ENCODE measurements at places on chromosomes 5 and 9. TPM values are rescaled to one million over a fixed set of nuclear protein-coding genes. Genes with fewer than 3 reads are reported as not detected.

The PLAC8L1 gene
- total RNA-seq: 2.2 TPM

DNA sequence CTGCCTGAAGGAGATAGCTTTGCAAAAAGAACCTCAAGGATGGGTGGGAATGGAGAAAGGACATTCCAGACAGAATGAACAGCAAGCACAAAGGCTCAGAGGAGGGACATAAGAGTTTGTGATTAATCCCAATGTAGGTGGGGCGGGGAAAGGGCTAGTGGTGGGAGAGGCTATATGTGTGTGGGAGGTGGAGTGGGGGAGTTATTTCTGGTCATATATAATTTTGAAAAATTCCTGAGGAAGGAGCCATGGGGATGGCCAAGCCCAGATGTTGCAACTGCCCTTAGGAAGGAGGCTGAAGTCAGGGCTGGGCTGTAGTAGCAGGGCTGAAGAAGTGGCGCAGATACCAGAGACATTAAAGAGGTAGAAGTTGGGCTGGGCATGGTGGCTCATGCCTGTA lies 13.4 kb upstream of the CCL27 start:
- no peaks in the 10 kb centered on the region for H3K36me3 ChIP-seq
- H3K4me3 ChIP-seq: no peak overlapping the region
- no peaks in the 10 kb centered on the region for H3K27me3 ChIP-seq

DNA sequence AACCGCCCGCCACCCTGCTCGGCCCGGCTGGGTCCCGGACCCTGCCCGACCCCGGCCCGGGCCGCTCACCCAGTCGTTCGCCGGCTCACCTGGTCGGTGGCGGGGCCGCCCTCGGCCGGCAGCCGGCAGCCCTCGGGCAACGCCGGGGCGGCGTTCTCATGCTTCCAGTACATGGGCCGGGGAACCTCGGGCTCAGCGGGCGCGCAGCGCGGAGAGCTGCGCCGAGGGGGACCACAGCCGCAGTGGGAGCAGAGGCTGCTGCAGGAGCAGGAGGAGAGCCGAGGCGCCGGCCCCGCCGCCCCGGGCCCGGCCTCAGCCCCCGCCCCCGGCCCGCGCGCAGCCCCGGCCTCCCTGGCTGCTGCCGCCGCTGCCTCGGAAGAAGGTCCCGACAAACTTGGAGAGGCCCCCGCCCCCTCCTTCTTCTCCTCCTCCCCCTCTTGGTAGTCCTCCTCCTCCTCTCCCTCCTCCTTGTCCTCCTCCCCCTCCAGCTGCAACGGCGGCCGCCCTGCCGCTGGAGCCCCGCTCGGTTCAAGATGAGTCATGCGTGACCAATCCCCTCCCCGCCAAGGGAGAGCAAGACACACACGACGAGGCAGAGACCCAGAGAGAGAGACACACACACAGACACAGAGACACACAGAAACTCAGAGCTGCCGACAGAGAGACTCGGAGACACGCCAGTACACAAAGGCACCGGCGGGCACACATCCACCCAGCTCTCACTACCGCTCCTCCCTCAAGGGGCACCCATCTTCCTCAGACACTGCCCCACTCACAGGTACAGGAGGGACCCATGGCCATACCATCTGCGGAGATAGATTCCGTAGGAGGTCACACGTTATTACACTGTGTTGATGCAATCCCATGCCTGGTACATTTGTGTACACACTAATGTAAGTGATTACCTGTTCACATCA lies at the start of gene LHX6:
TSS of gene LHX6 (minus strand) at position 390 of the 917 bp plus-strand sequence. CDS start at position 173, 217 bp downstream.
- peaks cover 10% of the 10 kb centered on the region for H3K36me3 ChIP-seq
- H3K27me3 ChIP-seq: peaks cover 25% of the 10 kb centered on the region
- peak; percentile 44 for DNase-seq
- H3K4me3 ChIP-seq: peak within 1 kb of the TSS; percentile 57

DNA sequence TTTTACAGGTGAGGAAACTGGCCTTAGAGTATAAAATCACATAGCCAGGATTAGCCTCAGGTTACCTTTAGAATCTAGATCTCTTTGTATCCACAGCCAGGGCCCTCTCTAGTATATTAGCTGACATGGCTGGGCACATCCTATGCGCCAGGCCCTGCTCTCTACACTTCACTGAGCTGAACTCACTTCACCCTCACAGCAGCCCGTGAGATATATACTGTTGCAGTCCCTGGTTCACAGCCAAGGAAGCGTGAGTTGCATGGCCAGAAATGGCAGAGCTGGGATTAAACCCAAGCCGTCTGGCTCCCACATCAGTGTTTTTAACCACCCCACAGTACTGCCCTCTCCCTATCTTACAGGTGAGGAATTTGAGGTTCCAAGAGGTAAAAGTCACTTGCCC lies 58.4 kb downstream of the DAB2IP start:
- peaks cover 3% of the 10 kb centered on the region for H3K27me3 ChIP-seq
- no peak for DNase-seq
- no peak overlapping the region for H3K27ac ChIP-seq
- no peaks in the 10 kb centered on the region for H3K36me3 ChIP-seq
- H3K4me3 ChIP-seq: no peak overlapping the region

The FBP1 gene
- not detected for total RNA-seq

The SPATA31A7 gene
- total RNA-seq: not detected

- H3K36me3 ChIP-seq: no peaks in the 10 kb centered on the region
- peak overlapping the region; percentile 90 for H3K4me3 ChIP-seq
- H3K4me1 ChIP-seq: peaks cover 41% of the 10 kb centered on the region
- peaks cover 27% of the 10 kb centered on the region for H3K27me3 ChIP-seq
Measured at GRCh38 chr9:104991144-104991953, 63.4 kb upstream of the ABCA1 start.

The AKNA gene
- 32.6 TPM for total RNA-seq

DNA sequence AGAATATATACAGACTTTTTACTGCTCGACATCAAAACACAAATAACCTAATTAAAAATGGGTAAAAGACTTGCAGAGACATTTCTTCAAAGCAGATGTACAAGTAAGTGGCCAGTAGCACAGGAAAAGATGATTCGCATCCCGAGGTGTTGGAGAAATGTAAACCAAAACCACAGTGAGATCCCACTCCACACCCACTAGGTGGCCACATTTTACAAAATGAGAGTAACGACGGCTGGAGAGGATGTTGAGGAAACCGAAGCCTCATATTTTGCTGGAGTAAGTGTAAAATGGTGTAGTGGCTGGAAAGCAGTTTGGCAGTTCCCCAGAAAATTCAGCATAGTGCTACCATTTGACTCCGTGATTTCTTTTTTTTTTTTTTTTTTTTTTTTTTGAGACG lies 21.3 kb upstream of the GBGT1 start:
- no peak for DNase-seq
- H3K4me3 ChIP-seq: no peak overlapping the region
- peaks cover 8% of the 10 kb centered on the region for H3K4me1 ChIP-seq
- no peaks in the 10 kb centered on the region for H3K36me3 ChIP-seq
- H3K27ac ChIP-seq: no peak overlapping the region

DNA sequence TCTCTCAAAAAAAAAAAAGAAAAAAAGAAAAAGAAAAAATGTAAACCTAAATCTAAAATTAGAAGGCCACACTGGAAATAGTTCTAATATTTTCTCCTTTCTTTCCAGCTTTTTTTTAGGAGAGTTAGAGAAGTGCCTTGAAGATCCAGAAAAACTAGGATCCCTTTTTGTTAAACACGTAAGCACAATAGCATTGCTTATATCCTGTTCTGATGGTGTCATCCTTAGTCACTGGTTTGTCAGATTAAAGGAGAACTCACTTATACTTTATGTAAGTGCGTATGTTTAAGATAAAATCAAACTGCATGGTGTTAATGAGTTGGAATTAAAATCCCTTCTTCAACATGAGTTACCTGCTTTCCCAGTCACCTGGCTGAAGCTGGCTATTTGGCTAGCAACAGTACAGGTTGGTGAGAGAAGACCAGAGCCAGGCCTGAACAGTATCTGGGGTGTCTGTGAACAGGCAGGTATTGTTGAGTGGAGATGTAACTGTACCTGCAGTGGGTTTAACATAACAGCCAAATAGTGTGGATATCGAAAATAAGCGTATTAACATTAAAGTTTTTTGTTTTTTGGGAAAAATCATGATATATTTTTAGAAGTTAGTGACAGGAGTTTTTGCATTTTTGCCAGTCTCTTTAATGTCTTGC lies 104.7 kb upstream of the OTULINL start:
- H3K27me3 ChIP-seq: peaks cover 2% of the 10 kb centered on the region
- no peak overlapping the region for H3K4me3 ChIP-seq
- H3K36me3 ChIP-seq: peaks cover 14% of the 10 kb centered on the region
- no peak for DNase-seq

The PHYHD1 gene
- 4.4 TPM for total RNA-seq

GRCh38 chr5:163306421-163306820 lies 131.0 kb upstream of the CCNG1 start:
- DNase-seq: no peak
- no peak overlapping the region for H3K27ac ChIP-seq
- no peaks in the 10 kb centered on the region for H3K27me3 ChIP-seq
- no peak overlapping the region for H3K4me3 ChIP-seq
- H3K36me3 ChIP-seq: no peaks in the 10 kb centered on the region

The NSUN2 gene
- total RNA-seq: 60.3 TPM

The ANKRD34B gene
- not detected for total RNA-seq

Measured in glutamatergic neuron (in vitro differentiated cells).